ENCODE measurements at places on chromosomes 4 and X.

DNA sequence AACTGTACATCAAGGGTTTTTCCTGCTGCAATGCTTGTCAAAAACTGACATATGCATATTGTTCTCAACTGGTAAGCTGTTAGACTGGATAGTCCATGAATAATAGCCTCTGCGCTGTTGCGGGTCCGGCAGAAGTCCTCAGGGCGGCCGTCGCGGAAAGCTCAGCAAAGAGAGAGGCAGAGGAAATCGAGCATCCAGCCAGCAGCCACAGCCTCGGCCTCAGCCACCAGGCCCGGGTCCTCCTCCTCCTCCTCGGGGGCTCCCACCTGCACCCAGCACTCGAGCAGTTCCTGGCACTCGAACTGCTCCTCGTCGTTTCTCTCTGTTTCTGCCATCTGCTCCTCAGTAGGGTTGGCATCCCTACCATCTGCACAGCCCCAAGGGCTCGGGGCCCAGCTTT, 53.7 kb downstream of the UPRT start:
- DNase-seq: no peak

DNA sequence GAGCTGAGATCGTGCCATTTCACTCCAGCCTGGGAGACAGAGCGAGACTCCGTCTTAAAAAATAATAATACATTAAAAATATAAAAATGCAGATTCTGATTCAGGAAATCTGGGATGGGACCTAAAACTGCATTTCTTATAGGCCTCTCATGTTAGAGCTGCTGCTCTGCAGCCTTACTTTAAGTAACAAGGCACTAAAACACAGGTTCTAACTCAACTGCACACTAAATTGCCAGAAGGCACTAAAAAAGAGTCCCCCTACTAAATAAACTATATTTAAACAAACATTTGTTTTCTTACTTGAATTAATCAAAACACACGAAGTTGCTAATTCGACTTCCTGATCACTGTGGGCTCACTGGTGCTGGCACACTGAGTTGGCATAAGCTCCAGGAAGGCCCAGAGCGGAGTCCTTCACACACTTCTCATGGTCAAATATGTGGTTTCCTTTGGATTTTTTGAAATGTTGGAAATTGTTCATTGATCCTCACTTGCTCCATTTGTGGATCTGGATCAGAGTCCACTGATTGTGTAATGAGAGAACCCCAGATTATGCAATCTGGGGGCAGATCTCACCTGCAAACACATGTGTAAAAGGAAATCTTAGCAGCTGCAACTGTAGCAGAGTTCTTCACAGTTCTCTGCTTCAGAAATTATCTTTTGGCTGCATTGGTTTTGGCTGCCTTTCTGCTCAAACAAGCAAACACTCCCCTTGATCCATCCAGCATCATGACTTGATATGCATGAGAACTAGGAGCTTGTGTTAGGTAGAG, 59.3 kb downstream of the AFF1 start:
- no peak for DNase-seq

DNA sequence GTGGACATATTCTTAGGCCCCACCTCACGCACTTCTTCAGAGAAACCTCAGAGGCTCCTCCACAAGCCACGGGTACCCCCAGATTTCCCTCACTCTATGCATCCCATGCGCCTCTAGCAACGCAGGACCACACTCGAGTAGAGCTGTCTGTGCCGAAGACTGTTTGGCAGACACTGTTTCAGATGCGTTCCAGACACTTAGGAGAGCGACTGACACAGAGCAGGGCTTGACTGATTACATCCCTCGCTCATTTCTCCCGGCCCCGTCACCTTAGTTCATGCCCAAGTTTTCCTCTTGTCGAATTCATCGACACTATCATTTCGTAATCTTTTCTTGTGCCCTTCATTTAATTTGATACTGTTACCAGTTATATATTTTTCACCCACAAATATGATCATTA, 15.0 kb downstream of the SORBS2 start:
- DNase-seq: no peak

DNA sequence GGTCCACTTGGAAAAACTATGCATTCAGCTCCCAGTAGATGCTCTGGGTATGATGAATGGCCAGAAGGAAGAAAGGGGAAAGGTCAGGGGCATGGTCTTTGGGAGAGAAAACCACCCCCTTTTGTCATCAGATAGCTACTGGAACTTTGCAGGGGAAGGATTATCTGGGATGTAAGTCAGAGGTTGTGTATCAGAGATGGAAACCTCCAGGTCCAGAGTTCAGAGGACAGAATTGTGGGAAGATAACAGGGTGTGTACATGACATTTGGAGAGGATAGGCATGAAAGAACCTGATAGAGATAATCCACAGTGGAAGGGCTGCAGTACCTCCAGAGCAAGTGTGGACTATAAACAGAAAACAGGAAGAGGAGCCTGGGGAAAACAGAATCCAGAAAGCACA, 262.7 kb downstream of the SPRY1 start:
- DNase-seq: no peak

DNA sequence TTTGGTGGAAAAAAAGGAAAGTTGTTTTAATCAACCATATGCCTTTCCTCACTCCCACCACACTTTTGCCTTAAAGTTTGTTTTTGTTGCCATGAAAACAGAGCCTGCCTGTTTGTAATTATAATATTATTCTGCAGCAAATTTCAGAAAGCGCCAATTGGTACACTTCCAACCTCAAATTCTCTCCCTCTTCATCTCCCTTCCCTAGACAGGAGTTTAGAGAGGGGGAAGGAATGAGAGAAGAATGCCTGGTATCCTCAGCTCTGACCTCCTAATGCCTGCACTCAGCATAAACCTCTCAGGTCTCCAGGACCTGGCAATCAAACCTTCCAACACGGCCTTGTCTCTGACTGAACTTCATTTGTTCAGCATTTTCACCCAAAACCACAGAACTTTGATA, 138.4 kb upstream of the HCCS start:
- no peak for DNase-seq

DNA sequence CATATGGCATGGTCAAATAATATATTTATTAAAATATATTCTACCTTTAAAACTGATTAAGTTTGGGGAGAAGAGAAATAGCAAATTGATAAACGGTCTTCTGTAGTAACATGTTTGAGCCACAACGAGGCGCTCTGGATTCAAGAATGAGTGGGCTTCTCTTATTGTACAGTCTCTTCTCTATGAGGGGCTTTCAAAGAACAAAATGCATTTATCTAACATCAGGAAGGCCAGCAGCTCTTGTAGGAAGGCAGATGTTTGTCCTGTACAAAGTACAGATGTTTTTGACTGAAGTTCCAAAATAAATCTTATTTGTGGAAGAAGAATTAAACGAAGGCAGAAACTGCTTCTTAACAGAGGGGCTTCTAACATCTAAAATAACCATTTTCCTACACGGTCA, 153.6 kb downstream of the RASL11B start:
- DNase-seq: no peak

DNA sequence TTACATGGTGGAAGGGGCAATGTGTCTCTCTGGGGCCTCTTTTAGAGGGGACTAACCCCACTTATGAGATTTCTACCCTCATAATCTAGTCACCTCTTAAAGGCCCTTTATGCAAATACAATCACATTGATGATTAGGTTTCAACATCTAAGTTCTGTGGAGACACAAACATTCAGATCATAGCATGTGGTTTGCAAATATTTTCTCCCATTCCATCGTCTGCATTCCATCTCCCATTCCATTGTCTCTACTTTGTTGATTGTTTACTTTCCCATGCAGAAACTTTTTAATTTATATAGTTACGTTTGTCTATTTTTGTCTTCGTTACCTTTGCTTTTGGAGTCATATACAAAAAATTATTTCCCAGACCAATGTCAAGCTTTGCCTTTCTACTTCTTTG, 927.5 kb upstream of the INTU start:
- no peak for DNase-seq

DNA sequence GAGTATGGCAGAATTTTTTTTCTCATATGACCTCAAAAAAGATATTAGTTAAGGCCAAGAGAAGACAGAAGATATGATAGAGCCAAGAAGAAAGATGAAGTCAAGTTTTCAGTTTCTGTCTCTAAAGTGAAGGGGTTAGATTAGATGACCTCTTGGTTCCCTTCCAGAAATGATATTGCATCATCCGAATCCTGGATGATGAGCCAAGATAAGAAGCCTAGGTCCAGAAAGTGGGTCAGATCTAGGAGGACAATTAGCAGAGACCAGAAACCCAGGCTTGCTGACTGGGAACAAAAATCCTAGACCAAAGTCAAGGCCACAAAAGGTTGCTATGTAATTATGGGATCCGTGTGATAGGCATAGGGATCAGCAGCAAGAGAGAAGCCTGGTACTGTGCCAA, 20.2 kb downstream of the SATL1 start:
- no peak for DNase-seq

- DNase-seq: no peak
Observed at GRCh38 chr4:159273141-159273438, 170.2 kb downstream of the RAPGEF2 start.

DNA sequence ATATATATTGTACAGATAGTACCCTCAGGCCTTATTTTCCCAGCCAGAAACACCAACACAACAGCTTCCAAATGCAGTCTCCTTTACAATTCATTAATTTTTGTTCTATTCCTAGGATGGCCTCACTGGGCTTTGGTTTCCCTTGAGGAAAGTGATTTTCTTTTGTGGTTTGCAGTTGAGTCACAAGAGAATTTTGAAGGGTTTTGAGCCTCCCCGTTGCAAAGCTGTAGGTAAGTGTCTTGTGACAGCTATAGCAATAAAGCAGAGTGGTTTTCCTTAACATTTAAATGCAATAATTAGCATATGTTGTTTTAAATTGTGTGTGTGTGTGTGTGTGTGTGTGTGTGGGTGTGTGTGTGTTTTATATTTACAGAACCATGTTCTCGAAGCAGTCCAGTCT, 54.1 kb upstream of the WDR17 start:
- no peak for DNase-seq

DNA sequence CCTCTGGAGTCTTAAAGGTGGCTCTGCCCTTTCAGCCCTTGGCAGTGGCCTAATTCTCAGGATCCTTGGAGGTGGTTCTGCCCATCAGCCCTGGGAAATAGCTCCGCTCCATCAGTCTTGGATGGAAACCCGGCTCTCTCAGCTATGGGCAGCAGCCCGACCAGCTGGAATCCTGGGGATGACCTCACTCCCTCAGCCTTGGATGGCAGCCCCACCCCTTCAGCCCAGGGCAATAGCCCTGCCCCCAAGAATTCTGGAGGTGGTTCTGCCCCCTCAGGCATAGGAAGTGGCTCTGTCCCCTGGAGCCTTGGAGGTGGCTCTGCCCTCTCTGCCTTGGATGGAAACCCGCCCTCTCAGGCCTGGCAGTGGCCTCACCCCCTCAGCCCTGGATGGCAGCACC, 127.7 kb downstream of the RBMX2 start:
- DNase-seq: no peak

DNA sequence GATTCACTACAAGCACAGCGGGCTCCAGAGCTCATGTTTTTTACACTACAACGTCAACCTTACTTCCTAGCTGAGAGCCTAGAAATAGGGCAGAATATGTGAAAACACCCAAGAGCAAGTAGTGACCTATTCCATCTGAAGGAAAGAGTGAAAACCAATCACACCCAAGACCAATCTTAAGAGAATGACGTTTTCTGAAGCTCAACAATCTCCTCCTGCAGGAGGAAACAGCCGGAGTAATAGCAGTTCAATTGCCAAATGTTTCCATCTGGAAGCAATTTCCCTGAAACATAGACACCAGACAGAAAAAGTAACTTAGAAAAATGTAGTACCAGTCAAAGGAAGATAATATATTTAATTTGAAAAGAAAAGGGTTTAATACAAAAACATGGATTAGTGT, 142.4 kb downstream of the ANXA5 start:
- no peak for DNase-seq

DNA sequence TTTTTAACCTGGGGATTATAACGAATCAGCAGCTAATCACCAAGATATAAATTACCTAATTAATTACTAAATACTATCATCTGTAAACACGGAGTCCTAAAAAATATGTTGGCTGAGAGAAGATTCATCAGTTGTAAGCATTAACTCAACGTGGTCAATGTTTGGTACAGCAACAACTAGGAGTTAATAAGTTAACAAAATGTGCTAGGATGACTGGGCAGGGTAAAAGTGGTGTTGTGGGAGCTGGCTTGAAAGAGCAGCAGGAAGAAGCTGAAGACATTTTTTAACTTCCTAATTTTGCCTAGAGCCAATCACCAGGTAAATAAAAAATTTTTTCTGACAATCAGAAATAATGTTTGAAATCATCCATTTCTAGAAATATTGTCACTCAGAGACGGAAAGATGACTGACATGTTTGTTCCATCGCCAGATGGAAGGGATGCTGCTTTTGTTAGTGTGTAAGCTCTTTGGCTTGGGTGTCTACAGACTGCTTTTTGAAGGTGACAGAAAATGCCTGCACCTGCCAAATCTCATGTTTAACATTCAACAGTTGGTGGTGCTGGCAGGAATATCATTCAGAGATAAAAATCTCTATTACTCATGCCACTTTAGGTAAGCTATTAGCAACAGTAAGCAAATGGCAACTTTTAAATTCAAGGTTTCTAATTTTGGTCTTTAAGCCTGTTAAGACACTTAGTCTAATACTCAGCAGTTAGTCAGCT, 1126.9 kb downstream of the STPG2 start:
- no peak for DNase-seq

DNA sequence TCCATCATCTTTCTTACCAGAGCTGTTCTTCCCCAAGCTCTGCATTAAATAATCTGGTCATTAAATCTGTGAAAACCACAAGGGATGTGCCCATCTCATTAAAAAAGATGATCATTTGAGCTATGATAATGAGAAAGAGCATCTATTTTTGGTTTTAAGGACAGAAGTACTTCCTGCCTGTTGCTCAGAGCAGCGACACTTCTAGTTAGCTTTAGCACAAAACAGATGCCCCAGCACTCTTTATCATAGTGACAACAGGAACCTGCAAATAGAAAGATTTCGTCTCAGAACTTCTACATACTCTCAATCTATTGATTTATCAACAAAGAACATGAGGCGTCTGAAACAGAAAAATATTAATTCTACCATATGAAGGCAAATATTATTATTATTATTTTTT, 140.1 kb downstream of the APBB2 start:
- DNase-seq: no peak

DNA sequence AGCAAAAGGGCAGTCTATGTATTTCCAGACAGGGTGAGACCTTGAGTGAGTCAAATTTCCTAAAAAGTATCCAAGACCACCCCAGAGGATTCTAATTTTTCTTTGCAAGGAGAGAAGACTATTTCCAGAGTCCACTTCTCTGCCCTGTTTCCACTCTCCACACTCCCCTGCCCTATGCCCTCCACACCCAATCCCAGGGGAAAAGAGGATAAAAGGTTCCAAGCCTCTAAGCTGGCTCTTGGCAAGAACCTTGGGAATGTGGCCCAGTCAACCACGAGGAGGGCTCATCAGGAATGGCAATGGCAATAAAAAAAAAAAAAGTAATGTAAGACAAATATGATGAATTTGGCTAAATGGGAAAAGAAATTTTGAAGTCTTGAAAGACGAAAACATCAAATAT, 65.9 kb downstream of the SRPX start:
- DNase-seq: no peak
